ENCODE measurements at places on chromosomes 16 and 17.

GRCh38 chr17:27762527-27763305 is 37.6 kb downstream of the NOS2 start:
- peak; percentile 32 for DNase-seq

GRCh38 chr17:72117535-72118334 is 3.1 kb upstream of the SOX9 start:
- DNase-seq, result no peak

- peak; percentile 96 for DNase-seq
These were observed 114.2 kb downstream of the METRNL start for GRCh38 chr17:83193336-83194185.

GRCh38 chr16:31130336-31130891 is 5.1 kb downstream of the PRSS8 start:
- DNase-seq, result no peak

- DNase-seq, result no peak
These were observed 22.7 kb downstream of the PIEZO1 start for GRCh38 chr16:88762258-88762870.

DNA sequence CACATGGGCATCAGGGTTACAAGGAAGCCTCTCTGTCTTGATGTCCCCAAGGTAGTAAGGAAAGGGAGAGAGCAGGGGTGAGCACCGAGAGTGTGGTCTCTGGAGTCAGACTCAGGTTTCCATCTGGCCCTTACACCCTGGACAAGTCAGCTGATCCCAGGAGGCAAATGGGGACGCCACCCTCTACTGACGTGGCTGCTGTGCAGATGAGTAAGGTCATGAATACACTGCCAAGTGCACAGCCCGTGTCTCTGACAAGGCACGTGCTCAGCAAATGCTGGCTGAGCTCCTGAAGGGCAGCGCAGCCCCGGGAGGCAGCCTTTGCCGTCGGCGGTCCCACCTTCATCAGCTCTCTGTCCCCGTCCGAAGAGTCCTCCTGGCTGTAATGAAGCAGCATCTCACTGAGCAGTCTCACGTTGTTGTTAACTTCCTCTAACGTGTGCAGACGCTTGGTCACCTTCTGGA is 19.4 kb downstream of the GGA3 start:
- no peak for DNase-seq

DNA sequence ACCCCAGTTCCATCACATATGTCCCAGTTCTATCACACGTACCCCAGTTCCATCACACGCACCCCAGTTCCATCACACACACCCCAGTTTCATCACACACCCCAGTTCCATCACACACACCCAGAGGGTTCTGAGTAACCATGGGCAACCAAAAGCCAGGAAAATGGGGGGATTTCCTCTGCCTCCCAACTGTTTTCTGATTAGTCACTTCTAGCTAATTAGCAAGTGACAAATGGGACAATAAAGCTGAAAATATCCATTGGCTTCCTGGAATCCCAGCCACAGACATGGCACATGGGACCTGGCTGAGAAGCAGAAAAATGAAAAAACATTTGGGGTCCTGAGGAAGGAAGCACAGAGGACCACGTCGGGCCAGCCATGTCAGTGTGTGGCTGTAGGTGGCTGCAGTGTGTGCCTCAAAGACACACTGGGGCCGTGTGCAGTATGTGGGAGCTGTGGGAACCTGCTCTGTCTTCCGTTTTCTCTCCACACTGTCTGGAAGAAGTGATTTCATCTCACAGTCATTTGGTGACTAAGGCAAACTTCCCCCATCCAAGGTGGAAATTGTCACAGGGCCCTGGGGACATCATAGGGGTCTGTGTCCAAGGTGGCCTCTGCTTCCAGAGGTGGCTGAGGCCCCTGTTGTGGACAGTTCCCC is 106.7 kb downstream of the CMIP start:
- DNase-seq, result peak; percentile 87

- no peak for DNase-seq
These were observed 39.3 kb upstream of the NOL11 start for GRCh38 chr17:67678414-67678813.

GRCh38 chr17:32386844-32387243 is 36.9 kb downstream of the ZNF207 start:
- peak; percentile 19 for DNase-seq

DNA sequence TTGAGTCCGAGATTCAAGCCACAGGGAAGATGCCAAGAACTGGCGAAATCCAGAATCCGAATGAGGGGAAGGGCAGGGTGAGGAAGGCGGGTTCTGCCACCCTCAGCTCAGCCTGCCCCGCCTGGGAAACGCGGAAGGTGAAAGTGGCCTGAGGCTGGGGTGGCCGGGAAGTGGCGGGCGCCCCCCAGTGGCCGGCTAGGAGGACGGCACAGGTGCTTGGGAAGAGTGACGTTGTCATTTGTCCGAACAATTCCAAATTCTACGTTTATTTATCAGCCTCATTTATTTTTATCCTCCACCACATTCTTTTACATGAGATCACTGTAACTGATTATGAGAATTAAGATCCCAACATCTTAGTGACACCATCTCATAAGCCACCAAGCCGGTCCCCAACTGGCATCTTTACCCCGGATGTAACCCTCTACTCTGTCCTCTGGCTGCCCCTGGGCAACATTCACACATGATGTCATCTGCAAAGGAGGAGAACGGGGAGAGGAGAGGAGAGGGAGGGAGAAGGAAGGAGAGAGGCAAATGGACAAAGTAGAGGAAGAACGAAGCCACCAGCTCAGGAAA is 21.3 kb downstream of the SRCIN1 start:
- DNase-seq, result peak; percentile 53

- DNase-seq, result no peak
These were observed 10.5 kb downstream of the EMC8 start for GRCh38 chr16:85788819-85789218.

- DNase-seq, result peak; percentile 93
These were observed 14.7 kb upstream of the XYLT2 start for GRCh38 chr17:50331085-50331791.

DNA sequence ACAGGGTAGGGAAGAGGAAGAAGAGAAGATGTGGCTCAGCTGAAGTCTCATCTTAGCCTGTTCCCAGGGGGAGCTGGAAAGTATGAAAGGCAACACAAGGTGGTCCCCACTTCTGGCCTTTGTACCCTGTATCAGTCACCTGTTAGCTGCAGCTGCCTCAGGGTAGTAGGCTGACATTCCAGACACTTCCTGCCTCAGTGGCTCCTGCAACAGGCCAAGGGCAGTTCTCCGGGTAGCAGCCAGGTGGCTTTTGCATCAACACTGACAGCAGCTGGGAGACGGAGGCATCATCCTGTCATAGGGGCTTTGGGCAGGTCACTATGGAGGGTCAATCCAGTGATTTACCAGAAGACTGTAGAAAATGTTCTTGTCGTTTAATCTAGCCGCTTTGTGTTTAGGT is 124.0 kb downstream of the RGS9 start:
- DNase-seq, result no peak

DNA sequence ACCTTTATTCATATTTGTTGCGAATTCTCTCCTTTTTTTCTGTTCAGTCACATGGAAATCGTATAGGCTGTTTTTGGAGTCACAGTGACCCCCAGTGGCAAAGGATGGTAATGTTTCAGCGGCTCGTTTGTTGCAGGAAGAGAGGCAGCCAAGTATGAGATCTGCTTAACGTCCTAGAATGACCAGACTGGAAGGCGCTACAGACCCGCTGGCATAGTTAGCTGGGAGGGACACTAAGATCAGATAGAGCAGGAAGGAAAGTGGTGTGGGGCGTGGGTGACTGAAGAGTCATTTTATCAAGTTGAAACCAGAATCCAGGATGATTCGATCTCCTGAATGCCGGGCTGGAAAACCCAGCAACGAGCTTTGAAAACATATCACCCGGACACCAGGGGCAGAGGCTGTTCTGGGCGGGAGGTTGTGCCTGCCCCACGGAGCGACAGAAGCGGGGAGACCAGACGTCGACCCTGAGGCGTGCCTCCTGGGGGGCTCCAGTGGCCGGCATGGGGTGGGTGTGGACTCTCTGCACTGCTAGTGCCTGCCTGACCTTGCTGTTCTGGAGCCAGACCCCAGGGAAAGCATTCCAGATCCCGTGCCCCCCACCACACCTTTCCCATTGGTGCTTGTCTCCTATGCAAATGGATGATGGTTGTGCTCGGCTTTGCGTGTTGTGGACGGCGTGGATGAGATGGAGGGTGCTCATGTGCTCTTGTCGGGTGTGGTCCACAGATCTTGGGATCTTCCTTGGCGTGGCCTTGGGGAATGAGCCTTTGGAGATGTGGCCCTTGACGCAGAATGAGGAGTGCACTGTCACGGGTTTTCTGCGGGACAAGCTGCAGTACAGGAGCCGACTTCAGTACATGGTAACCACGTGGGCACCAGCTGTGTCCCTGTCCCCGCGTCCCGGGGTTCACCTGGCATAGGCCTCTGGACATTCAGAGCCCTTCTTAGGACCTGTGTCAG is 7.7 kb downstream of the IL34 start:
- peak; percentile 84 for DNase-seq

DNA sequence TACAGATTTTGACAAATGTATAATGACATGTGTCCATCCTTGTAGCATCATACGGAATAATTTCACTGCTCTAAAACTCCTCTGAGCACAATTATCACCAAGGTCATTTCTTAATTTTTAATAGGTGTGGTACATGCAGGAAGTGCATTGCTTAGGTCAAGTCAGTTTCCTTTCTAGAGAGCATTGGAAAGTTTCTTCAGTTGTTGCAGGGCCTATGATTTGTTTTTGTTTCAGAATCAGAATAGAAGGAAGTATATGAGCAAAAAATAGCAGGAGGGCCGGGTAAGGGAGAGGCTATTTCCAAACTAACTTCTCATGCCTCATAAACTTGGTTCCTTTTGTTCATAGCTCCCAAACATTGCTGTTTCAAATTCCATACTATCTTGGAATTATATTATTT is 24.0 kb upstream of the SLFN5 start:
- DNase-seq, result no peak

GRCh38 chr17:42475121-42475520 is 16.4 kb downstream of the ATP6V0A1 start:
- DNase-seq, result no peak

All from M059J (cell line).